ENCODE measurements at places on chromosomes 3 and 15.
A peak's percentile ranks its signal among the peaks of the same experiment; 100 is the strongest.

DNA sequence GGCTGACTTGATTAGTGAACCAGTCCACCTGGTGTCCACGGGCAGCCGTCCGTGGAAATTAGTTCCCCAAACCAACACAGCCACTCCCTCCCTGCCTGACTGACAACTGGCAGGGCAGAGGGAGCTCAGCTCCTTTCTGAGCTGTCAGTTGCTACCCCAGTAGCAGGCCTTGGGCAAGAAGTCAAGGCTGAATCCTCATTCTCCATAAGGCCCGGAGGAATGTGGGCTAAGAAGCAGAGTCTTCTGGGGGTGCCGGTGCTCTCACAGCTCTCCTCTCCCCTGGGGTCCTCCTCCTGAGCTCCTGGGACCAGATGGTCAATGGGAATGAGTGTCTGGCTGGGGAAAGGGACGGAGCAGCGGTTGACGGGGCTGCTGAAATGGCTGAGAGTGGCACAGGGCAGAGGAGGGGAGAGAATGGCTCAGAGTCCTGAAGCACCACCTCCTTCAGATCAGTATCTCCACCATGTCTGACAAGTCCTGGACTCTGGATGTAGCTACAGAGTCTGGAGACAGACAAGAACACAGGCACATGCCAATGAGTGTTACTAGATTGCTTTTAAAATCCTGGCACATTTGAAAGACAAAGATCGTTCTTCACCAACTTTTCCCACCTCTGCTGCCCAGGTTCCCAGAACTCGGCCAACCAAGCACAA, 16.9 kb downstream of the AMOTL2 start:
- DNase-seq: no peak

DNA sequence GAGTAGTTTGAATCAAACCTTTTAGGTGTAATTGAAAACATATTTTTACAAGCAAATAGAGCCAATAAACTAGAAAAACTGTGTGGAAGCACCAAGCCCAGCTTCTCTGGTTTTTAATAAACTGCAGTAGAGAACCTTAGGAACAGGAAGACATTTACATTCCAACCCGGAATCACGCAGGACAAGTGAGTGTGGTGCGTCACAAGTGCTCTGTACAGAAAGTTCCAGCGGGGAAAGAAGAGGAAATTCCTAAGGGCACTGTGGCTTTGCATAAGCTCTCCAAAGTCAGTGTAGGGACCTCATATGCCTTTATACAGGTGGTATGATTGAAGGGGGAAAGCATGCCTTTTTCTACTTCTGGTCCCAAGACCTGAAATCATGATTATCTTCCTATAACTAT, 21.6 kb downstream of the COL8A1 start:
- DNase-seq: no peak

DNA sequence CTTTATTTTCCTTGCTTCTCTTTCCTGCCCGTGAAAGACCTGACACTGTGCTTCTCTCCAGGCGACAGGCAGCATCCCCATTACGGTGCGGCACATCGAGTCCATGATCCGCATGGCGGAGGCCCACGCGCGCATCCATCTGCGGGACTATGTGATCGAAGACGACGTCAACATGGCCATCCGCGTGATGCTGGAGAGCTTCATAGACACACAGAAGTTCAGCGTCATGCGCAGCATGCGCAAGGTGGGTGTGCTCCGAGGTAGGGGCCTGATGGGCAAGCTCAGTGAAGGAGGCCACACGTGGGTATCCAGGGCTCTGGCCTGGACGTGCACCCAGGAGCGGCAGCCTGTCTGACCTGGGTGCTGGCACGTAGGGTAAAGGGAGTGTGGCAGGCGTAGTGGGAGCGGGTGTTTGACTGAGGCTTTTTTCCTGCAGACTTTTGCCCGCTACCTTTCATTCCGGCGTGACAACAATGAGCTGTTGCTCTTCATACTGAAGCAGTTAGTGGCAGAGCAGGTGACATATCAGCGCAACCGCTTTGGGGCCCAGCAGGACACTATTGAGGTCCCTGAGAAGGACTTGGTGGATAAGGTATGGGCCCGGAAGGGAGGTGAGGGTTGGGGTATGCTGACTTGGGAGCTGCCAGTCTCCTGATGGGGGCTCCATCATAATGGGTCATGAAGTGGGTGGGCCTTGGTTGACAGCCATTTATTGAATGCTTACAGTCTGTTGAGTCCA, 8.2 kb upstream of the PODXL2 start:
- no peak for DNase-seq

DNA sequence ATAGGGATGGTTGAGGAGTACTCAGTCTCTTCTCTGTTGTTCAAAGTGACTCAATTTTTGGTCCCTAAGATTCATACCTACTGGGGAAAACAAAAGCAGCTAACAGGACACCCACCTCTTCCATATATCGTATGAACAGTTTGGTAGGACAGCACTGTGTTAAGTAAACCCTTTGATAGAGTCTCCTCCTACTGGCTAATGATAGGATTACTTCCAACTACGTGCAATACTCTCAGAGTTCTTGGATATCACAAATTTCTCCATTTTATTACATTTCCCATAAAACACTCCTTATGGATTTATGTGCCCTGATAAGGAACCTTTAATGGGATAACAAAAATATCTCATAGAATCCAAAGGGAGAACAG, 200.2 kb upstream of the GOLGA6L4 start:
- DNase-seq: no peak

DNA sequence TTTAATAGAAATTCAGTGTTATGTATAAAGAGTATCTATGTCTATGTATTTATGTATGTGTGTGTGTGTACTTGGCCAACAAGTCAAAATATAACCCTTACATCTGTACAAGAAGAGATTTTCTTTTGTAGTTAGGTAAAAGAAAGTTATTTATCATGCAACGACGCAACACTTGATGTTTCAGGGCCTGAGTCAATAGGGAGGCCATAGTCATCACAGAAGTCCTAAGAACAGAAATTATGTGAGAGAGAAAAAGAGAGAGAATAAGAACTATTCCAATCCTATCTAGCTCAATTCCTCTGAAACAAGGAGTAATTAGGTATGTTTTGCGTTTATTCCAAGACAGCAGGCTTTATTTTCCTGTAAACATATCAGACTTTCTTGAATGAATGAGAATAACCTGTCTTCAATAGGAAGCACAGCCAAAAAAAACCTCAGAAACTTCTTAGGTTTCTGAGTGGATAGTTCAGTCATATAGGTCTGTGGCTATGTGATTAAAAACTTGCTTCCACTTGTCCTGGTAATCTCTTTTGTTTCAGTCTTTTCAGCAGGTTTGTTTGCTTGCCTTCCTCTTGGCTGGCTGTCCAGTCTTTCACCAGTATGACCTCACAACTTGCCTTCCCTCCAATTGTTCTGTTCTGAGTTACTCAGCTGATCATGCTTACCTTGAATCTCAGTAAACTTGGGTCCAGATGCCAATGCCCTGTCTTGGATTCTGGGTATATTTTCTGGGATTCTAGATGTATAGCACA, 382.4 kb upstream of the GBE1 start:
- DNase-seq: no peak

GRCh38 chr3:90005281-90005847, 897.9 kb downstream of the EPHA3 start:
- no peak for DNase-seq

DNA sequence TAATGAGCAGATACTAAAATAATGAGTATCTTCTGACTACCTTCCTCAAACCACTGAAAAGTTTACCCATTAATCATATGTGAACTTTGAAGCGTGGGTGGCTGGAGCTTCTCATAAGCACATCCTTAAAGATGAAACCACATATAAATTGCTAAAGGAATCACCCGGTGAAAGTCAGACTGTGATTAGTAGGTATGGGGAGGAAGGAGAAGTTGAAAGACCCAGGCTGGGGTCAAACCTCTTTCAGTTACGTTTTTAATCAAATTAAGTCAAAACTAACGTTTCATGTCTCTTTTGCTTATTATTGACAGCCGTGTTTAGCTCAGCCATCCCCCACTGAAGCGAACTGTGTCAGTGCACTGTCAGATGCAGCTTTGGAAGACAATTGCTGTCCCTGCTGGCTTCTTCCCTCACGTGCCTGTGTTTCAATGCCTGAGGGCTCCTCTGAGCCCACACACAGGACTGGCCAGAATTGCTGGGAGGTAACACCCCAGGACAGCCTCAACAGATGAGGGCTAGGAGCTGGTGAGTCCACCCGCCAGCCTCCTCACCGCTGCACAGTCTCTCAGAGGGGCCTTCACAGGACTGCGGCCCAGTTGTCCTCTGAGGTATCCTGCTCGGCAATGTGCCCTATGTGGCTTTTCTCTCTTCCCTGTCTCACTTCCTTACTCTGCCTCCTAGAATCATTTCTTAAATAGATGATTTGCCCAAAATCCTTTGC, 29.3 kb upstream of the SH3BP5 start:
- DNase-seq: peak; percentile 65

GRCh38 chr3:77601823-77602415, 562.0 kb downstream of the ROBO2 start:
- DNase-seq: no peak

- DNase-seq: no peak
Measured at GRCh38 chr15:84582583-84583157, 18.1 kb upstream of the ZSCAN2 start.

- DNase-seq: no peak
Measured at GRCh38 chr3:184175506-184175905, 851 bp downstream of the AP2M1 start.

GRCh38 chr3:143271136-143271535, 151.6 kb downstream of the CHST2 start:
- no peak for DNase-seq

DNA sequence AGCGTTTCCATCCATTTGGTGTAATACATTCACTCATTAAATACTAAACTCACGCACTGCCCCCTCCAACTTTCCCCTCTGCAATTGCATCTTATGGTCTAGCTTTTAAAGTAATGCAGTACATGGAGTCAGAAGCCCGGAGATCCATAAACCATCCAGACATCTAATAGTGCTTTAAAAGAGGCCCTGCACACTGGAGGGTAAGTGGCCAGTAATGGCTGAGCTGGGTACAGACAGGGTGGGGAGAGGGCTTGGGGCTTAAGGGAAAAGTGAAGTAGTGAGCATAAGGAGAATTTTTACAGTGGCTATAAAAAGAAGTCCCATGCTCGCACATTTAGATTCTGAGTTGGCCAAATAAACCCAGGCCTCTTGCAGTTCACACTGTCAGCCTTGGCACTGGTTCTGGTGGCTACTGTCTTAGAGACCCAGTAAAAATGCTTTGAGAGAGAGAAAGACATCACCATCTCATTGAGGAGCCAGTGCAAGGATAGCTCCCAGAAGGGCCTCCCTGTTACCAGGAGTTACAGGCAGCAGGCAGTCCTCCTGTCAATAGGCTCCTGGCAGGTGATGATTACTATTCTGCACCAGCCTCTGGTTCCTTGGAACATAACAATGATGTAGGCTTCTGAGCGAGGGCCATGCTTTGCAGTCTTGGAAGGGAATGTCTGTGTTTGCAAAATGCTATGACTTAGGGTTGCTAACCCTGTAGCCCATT, 112.6 kb upstream of the NEO1 start:
- DNase-seq: no peak

- DNase-seq: peak; percentile 54
Measured at GRCh38 chr3:48151058-48151806, 37.0 kb downstream of the CDC25A start.

DNA sequence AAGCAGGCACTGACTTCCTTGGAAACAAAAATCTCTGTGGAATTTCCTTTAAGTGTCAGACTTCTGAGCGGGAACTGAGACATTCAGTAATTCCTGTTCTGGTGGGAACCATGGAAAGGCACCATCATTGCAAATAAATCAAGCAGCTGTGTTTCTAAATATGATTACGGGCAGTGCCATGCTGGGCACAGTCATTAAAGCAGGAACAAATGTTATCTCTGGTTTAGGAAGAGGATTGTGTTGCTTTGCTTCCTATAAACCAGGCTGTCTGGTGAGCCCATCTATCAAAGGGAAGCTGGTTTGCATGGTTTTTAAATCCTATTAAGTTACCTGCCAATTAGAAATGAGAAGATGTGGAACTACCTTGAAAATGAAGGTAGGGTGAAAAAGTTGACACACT, 86.7 kb downstream of the EBLN2 start:
- DNase-seq: no peak

GRCh38 chr15:33654860-33655259, 313.4 kb upstream of the CHRM5 start:
- no peak for DNase-seq

- no peak for DNase-seq
Measured at GRCh38 chr15:72732086-72732485, 46.1 kb downstream of the BBS4 start.

- no peak for DNase-seq
Measured at GRCh38 chr3:22594990-22595389, 608.1 kb upstream of the UBE2E2 start.

GRCh38 chr3:9180764-9181117, 68.7 kb downstream of the SRGAP3 start:
- peak; percentile 16 for DNase-seq

- DNase-seq: no peak
Measured at GRCh38 chr15:69540622-69541021, 88.0 kb downstream of the RPLP1 start.

DNA sequence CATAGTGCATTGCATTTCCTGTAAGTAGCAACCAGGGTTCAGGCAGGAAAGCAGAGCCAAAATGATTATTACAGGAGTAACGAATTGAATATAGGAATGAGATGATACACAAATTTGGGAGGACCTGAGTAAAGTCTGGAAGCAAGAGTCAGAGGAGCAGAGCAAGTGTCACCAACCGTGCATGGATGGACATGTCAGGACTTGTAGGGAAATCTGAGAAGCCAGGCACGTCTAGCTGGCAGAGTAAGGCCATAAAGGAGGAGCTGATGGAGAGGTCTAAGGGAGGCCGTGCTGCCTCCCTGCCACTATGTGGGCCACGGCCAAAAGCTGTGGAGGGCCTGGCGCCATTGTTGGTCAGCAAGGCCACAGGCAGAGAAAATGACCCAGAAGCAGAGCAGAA, 22.4 kb downstream of the GJD2 start:
- DNase-seq: no peak

GRCh38 chr15:58715266-58715917, 34.1 kb downstream of the ADAM10 start:
- no peak for DNase-seq

- no peak for DNase-seq
Measured at GRCh38 chr3:192260116-192261010, 467.0 kb downstream of the FGF12 start.

DNA sequence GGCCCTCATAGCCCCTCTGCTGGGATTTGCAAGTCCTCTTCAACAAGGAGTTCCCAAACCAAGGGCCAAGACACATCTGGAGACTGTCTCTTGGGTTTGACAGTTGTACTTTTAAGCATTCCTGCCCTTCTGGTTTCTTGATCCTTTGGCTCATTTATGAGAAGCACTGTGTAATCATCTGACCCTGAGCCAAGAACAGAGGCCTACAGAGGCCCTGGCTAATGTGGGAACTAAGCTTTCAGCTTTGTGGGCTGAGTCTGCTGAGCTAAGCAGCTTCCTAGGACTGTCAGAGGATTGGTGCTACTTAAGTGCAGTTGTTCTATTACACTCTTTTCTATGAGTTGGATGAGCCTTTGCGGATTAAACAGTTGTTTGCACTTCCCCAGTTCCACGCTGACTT, 178.3 kb downstream of the KBTBD8 start:
- no peak for DNase-seq

DNA sequence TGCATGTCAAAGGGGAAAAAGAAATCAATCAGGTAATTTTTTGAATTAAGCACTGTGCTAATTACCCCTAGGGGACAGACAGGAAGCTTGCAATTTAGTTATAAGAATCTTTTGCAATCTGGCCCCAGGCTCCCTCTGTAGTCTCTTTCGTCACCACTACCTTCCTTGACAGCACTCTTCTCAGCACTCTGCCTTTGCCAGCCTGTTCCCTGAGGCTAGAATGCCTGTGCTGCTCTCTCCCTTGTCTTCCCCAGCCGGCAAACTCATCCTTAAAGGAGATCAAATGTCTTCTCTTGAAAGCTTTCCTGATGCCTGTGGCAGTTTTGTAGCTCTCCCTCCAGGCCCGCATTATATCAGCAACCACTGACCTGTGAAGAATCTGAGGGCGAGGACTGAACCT, 32.4 kb upstream of the PRTG start:
- no peak for DNase-seq

Data from stimulated activated CD4-positive, alpha-beta T cell treated with anti-CD3 and anti-CD28 coated beads, Interleukin-12 subunit alpha, Interleukin-12 subunit beta, amount 100 ng/mL, for 48 hours (primary cell).